ENCODE measurements at places on chromosomes 2 and 18.

- DNase-seq, result no peak
Observed at GRCh38 chr2:200296118-200296517, 10.4 kb upstream of the SPATS2L start.

DNA sequence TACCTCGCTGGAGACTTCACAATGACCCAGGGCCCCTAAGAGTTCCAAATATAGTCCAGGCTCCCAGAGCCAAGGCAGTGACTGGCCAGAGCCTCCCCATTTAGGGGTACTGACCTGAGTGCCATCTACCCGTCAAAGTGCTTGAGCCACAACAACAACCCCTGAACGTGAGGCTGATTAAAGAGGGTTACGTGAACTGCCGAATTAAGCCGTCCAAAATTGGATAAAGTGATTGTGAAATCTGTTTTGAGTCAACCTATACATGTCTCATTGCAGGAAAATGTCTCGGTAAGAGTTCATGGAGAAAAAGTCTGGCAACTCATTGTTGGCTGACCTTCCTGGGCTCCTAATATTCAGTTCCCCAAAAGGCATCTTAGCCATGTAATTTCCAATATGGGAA, 116.3 kb downstream of the TTC32 start:
- no peak for DNase-seq

DNA sequence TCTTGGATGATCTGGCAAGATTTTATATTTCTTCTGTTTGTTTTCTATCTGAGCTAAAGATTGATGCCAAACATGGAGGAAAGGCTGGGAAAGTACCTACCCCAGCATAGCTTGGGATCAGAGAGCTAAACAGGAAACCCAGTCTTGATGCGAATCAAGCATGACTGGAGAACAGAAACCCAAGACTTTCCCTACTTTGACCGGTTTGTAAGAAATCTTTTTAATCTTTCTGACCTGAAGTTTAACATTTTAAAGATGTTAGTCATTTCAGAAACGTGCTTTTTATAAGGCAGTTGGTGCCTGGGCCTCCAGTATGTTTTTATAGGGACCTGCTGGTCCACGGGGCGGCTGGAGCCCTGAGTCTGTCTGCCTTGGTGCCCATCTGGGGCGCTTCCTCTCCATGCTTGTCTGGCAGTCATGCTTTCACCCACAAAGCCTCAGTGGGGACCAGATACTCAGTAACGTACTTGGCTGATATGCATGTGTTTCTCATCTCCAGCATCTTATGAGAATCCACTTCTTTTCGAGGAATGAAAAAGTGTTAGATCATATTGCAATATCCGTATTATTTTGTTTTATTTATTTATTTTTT, 266.5 kb downstream of the PTGR3 start:
- no peak for DNase-seq

DNA sequence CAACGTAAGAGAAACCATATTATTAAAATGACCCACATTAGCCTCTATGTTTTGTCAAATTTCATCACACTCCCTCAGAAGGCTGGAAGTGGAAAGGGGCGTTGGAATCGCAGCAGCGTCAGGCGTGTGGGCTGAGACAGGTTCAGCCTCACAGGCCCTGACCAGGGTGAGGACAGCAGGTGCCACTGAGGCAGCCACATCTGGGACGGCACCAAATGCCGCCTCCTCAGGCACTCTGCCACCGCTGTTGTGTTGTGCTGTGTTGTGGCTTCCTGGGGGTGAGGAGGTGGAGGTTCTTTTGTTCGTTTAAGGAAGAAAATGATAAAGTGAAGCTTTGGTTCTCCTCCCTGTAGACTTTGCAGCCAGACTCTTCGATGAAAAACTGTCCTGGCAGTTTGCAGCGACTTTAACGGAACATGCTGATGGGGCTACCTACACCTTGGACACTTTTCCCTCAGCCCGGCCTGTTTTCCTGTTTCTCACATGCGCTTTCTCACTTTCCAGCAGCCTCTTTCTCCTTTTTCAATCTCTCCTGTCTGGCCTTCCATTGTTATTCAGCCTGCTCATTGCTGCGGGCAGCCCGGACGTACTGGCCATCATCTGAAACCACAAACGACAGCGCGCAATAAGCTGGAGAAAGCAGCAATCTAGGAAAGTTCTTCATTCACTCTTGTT, 44.9 kb upstream of the SALL3 start:
- DNase-seq, result no peak

GRCh38 chr2:40087434-40087833, 308.4 kb upstream of the THUMPD2 start:
- DNase-seq, result no peak

DNA sequence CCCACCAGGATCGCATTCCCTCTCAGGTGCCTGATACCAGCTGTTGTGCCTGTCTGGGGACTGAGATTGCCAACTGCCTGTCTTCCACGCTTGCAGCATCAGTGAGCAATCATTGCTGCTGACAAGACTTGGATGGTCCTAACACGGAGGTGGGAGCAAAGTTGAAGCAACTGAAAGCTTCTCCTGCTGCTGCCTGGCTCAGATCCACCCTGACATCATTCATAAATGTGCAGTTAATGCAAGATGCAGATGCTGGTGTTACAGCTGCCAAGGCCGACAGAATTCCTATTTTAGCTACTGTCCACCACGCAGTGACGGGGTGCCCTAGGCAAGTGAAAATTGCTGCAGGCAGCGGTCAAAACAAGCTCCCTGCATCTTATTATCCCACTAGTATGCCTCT, 131.4 kb downstream of the VWC2L start:
- peak; percentile 53 for DNase-seq

GRCh38 chr2:49359721-49360406, 205.5 kb upstream of the FSHR start:
- DNase-seq, result no peak

- DNase-seq, result no peak
Observed at GRCh38 chr18:6879508-6880195, 150.1 kb downstream of the ARHGAP28 start.

GRCh38 chr2:189268763-189269162, 89.2 kb upstream of the COL5A2 start:
- no peak for DNase-seq

- no peak for DNase-seq
Observed at GRCh38 chr2:73862987-73863386, 29.8 kb upstream of the ACTG2 start.

DNA sequence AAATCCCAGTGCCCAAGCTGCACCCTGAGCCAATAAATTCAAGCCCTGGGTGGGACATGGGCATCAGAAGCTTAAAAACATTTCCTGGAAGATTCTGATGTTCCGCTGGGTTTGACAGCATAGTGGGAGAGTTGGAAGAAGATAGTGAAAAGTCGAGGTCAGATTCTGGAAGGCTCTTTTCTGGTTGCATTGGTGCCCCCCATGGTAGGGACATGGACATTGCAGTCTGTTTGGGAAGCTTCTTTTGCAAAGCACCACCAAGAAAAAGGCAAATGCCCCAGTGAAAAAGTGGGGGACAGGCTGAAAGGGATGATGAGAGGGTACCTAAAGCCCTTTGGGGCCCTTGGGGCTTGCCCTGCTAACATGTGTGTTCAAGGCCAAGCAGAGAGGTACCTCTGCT, 21.0 kb downstream of the MERTK start:
- DNase-seq, result no peak

DNA sequence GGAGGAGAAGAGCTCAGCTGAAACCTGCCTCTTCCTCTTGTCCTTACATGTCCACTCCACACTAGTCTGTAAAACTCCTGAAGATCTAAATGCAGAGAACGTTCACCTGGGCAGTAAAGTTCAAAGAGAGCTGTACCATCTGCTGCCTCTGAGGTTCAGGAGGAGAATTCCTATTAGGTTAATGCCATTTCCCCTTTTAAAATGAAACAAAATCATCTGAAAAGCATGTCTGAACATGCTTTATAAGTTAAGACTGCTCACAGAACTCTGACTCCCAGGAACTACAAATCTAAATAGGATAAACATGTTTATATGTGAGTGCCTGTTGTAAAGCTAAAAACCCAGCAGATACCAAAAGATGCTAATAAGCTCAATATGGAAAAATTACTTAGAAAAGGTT, 164.4 kb downstream of the AFF3 start:
- DNase-seq, result no peak

- DNase-seq, result no peak
Observed at GRCh38 chr2:150889141-150889540, 372.5 kb downstream of the RBM43 start.

DNA sequence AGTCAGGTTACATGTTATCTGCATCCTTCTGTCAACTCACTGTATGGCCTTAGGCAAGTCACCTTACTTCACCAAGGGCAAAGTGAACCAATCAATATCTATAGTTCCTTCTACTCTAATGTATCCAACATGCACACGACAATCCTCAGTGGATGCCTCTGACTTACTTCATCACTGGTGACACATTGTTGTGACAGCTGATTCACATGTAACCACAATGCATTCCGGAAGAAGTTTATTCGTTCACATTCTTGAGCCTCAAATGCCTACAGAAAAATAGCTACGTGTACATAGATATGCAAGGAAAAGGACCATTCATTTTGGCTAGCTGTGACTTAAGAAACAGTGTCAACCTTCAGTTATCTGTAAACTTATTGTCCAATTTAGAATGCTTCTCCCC, 26.3 kb upstream of the EPG5 start:
- DNase-seq, result no peak

DNA sequence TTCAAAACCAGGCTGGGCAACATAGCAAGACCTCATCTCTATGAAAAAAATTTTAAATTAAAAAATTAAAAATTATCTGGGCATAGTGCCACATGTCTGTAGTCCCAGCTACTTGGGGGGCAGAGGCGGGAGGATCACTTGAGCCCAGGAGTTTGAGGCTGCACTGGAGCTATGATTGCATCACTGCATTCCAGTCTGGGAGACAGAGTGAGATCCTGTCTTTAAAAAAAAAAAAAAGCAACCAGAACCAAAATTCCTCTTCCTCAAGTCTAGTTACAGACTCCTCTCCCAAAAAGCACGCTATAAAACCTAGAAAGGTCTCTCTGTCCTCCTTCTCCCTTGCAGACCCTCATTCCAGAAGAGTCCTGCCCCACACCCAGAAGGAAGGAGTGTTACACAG, 23.9 kb downstream of the TNFAIP6 start:
- no peak for DNase-seq

DNA sequence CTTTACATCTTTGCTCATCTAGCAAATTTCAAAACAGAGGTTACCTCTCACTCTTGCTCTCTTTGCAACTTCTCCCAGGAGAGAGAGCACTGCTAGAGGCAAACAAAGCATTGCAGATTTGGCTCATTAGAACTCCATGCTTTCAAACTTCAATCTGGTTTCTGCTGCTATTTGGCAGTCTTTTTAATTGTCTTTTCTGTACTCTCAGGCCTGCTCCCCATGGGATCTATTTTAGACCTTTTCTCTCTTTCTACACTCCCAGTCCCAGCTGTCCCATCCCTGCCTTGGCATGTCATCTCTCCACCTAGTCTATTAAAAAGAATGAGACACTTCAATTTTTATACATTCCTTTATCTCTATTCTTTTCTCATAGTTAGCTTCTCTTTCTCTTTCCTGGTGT, 15.2 kb downstream of the KCNJ3 start:
- no peak for DNase-seq

DNA sequence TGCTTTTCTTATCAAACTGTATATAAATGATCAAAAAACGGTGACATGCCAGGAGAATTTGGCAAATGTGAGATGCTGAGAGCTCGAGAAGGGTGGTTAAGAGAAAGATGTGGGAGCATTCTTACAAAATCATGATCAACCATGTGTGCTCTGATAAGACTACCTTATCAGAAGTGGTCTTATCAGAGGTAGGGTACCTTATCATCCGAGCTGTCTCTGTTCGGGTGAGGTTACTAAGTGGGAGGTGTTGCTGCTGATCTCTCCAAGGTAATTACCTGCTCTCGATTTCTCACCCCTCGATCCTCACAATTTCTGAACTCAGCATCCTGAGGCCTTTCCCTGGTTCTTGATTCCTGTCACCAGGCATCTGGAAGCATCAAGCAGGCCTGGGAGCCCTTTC, 813.0 kb upstream of the ID2 start:
- DNase-seq, result no peak

DNA sequence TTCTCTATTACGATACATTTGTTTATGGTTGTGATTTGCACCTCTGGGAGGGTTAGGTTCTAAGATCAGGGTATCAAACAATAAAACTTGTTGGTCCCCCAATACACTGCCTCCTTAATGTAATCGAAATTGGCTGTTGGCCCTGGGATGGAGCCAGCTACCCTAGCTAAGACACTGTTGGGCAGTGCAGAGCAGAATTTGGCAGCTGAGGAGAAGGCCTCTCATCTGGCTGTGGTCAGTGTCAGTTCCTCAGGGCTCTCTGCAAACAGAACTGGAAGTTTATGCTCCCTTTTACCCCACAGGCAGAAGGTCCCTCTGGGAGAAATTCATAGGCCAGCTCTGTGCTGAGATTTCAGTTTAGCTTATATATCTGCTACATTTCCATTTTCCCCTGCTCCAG, 8.6 kb upstream of the HAAO start:
- DNase-seq, result peak; percentile 48

Data from MG63 (cell line).